ENCODE measurements at places on chromosomes 5 and 9. TPM values are rescaled to one million over a fixed set of nuclear protein-coding genes. Genes with fewer than 3 reads are reported as not detected.
A peak's percentile ranks its signal among the peaks of the same experiment; 100 is the strongest.

Gene CD14
- total RNA-seq = 1.1 TPM

Gene ACSL6
- 0.86 TPM for total RNA-seq

Gene CCL27
- total RNA-seq = not detected

Gene IFNA21
- total RNA-seq = not detected

Gene PCDHB16
- 0.66 TPM for total RNA-seq

Gene ZNF454
- not detected for total RNA-seq

Gene GABRA1
- not detected for total RNA-seq

Gene PSD2
- total RNA-seq = not detected

GRCh38 chr5:137431051-137431450 is 68.1 kb downstream of the SPOCK1 start:
- DNase-seq = no peak
- H3K4me1 ChIP-seq = no peaks in the 10 kb centered on the region
- H3K4me3 ChIP-seq = no peak overlapping the region
- H3K27me3 ChIP-seq = peaks cover 65% of the 10 kb centered on the region
- H3K36me3 ChIP-seq = no peaks in the 10 kb centered on the region
- H3K27ac ChIP-seq = no peak overlapping the region

- no peaks in the 10 kb centered on the region for H3K27me3 ChIP-seq
- H3K27ac ChIP-seq = peak overlapping the region; percentile 31
- no peak for DNase-seq
- peaks cover 5% of the 10 kb centered on the region for H3K36me3 ChIP-seq
These were observed 91.6 kb downstream of the ZNF462 start for GRCh38 chr9:106954558-106954957.

DNA sequence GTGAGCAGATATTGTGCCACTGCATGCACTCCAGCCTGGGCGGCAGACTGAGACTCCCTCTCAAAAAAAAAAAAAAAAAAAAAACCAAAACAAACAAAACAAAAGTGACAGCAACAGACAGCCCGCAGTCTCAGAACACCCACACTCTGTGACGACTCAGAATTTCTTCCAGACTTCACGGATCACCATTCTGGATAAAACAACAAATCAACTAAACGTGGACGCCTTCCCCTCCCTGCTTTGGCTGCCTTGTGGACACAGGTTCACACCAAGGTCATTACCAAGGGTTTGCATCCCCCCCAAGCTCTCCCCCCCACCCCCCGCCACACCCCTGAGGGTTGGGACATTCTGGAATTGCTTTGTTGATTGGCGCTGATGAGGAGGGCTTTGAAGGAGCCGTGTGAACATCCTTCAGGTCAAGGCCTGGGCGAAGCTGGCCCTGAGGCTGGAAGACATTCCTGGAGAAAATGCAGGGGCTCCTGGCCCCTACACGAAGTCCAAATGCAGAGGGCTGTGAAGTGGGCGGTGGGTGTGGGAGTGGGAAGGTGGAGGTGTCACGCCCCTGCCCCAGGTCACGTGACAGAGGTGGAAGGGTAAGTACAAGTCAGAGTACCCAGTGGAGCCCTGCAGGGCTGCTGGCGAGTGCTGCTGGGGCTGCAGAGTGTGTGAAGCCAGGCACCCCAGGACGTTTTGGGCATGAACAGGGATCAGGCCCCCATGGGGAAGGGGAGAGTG is 10.1 kb downstream of the LCN10 start:
- peaks cover 9% of the 10 kb centered on the region for H3K27me3 ChIP-seq
- H3K4me3 ChIP-seq = no peak overlapping the region
- no peak overlapping the region for H3K27ac ChIP-seq
- no peaks in the 10 kb centered on the region for H3K4me1 ChIP-seq
- H3K36me3 ChIP-seq = peaks cover 18% of the 10 kb centered on the region

- no peak for DNase-seq
- peaks cover 46% of the 10 kb centered on the region for H3K4me1 ChIP-seq
- peaks cover 12% of the 10 kb centered on the region for H3K36me3 ChIP-seq
- peak overlapping the region; percentile 53 for H3K4me3 ChIP-seq
- H3K27me3 ChIP-seq = no peaks in the 10 kb centered on the region
These were observed 132.9 kb downstream of the NFIB start for GRCh38 chr9:14180960-14181537.

GRCh38 chr5:75839547-75839946 is 122.3 kb upstream of the POC5 start:
- H3K4me1 ChIP-seq = no peaks in the 10 kb centered on the region
- no peaks in the 10 kb centered on the region for H3K36me3 ChIP-seq
- no peak for DNase-seq
- no peak overlapping the region for H3K4me3 ChIP-seq
- no peaks in the 10 kb centered on the region for H3K27me3 ChIP-seq
- no peak overlapping the region for H3K27ac ChIP-seq

GRCh38 chr5:154445422-154446194 is at the start of gene SAP30L:
Gene SAP30L, plus strand, starts transcription at chr5:154445997. Its CDS starts 608 bp downstream, at chr5:154446605.
- peak within 1 kb of the TSS; percentile 91 for H3K4me3 ChIP-seq
- no peaks in the 10 kb centered on the region for H3K27me3 ChIP-seq
- peak; percentile 98 for DNase-seq
- H3K4me1 ChIP-seq = peaks cover 6% of the 10 kb centered on the region
- H3K27ac ChIP-seq = peak within 1 kb of the TSS; percentile 27
- peaks cover 26% of the 10 kb centered on the region for H3K36me3 ChIP-seq

DNA sequence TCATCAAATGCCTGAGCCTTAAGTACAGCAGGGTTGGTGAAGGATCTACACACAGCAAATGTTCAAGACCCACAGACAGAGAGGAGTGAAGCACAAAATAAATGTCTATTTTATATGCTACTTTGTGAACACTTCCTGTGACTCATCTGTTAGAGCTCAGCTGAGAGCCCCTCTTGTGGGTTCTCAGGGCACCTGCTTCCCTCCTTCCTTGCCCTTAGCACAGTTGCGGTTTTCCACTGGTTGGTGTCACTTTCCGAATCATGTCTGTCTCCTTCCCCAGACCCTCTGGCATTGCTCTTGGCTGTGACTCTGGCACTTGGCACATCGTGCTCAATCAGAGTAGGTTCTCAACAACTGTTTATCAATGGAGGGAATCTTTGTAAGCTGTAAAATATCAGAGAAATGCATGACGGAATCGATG is 128.5 kb upstream of the STC2 start:
- peaks cover 14% of the 10 kb centered on the region for H3K36me3 ChIP-seq
- H3K4me3 ChIP-seq = no peak overlapping the region
- H3K4me1 ChIP-seq = peaks cover 58% of the 10 kb centered on the region
- DNase-seq = no peak
- H3K27me3 ChIP-seq = no peaks in the 10 kb centered on the region

DNA sequence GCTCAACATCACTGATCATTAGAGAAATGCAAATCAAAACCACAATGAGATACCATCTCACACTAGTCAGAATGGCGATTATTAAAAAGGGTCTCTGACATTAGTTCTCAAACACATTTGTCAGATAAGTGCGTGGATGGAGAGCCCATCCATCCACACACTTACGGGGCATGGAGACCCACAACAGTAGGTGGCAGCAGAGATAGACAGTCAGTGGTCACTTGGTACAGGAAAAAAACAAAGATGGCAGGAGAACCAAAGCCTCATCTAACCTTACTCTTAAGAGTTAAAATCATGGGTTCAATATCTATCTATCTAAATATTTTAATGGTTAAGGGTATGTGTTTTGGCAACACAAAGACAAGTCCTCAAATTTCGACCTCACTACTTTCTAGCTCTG is 1378.7 kb upstream of the C9orf72 start:
- no peak for DNase-seq
- peaks cover 22% of the 10 kb centered on the region for H3K4me1 ChIP-seq
- H3K27me3 ChIP-seq = no peaks in the 10 kb centered on the region
- no peak overlapping the region for H3K4me3 ChIP-seq
- no peaks in the 10 kb centered on the region for H3K36me3 ChIP-seq

GRCh38 chr9:136117916-136118319 is 757 bp downstream of the TMEM250 start:
- peaks cover 18% of the 10 kb centered on the region for H3K36me3 ChIP-seq
- H3K4me1 ChIP-seq = no peaks in the 10 kb centered on the region
- peak overlapping the region; percentile 74 for H3K4me3 ChIP-seq
- peak; percentile 18 for DNase-seq
- H3K27ac ChIP-seq = peak overlapping the region; percentile 20

DNA sequence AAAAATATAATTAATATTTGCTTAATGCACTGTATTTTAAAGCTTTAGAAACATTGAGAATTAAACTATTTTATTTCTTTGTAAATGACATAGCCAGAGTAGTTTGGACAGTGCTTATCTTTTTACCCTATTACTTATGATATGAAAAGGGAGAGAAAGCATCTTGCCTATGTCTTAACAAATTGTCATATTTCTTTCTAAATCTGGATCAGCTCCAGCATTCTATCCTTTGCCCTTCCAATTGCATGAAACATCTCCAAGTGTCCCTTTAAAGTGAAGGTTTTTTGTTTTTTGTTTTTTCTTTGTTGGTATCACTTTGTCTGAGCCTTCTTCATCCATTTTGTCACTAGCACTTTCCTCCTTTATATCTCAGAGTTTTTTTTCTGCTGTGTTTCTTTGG is 511.6 kb upstream of the FAM174A start:
- DNase-seq = no peak
- no peak overlapping the region for H3K4me3 ChIP-seq
- H3K4me1 ChIP-seq = no peaks in the 10 kb centered on the region
- no peaks in the 10 kb centered on the region for H3K36me3 ChIP-seq

DNA sequence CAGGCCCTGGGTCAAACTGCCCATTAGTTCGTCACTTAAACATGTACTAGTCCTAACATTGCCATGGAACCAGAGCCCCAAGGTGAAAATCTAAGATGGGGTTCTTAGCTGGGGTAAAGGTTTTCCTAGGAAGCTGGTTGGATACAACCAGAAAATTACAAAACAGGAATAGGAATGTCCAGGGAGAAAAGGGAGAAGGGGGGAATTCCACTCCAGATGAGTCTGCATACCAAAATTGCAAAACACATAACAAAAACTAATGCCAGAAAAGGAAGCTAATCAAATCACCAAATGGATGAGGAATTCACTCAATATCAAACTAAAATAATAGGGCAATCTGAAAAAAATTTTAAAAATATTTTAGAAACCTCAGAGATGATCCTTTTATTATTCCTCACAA is 396.2 kb downstream of the EFNA5 start:
- peaks cover 42% of the 10 kb centered on the region for H3K4me1 ChIP-seq
- H3K27me3 ChIP-seq = no peaks in the 10 kb centered on the region
- no peak for DNase-seq
- H3K4me3 ChIP-seq = no peak overlapping the region

DNA sequence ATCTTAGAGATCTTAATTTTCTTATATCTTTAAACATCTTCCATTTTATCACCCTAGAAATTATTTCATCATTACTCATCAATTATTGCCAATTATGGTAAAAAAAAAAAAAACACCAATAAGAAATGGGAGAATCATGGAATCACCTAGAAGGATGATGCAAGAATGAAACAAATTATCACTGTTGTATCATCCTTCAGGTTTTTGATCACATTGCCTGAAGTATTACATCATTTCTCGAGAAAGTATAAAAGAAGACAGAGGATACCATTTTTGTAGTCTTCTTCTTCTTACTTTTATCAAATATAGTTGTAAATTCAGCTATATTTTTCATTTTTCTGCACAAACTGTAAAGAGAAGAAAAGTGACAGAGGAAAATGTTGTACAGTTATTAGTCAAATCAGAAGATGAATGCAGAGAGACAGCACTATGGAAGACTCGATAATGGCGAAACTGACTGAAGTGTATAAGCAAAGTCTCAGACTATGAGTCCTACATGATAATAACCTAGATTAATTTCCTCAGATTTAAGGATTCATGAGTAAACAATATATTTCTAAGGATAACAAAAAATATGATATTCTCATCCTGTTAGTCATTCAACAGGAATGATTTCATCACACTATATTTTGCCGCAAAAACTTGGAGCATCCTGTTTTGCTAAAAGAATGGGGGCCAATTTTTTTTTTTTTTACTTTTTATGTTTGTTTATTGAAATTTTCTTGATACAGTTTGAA is 5.9 kb upstream of the STC2 start:
- H3K4me3 ChIP-seq = no peak overlapping the region
- no peak overlapping the region for H3K27ac ChIP-seq
- H3K4me1 ChIP-seq = peaks cover 3% of the 10 kb centered on the region
- no peaks in the 10 kb centered on the region for H3K27me3 ChIP-seq

DNA sequence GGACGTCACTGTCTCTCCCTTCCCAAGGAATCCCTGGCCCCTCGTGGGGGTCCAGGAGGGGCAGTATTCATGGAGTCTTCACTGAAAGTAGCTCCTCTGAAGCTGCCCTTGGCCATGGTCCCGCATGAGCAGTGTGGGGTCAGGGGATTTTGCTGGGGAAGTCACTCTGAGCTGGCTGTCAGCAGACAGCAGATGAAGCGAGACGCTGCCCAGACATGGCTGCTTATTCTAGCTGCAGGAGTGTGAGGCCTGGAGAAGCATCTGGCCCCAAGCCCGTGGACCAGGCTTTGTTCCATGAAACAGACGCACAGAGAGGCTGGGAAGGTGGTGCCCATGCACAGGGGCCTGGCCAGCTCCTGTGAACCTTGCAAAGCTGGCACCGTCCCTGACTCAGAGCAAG is 21.5 kb upstream of the ASS1 start:
- H3K4me1 ChIP-seq = peaks cover 8% of the 10 kb centered on the region
- no peak overlapping the region for H3K4me3 ChIP-seq
- DNase-seq = no peak
- H3K27me3 ChIP-seq = no peaks in the 10 kb centered on the region
- H3K36me3 ChIP-seq = no peaks in the 10 kb centered on the region

GRCh38 chr9:38649731-38650363 is 29.5 kb upstream of the ANKRD18A start:
- H3K27me3 ChIP-seq = no peaks in the 10 kb centered on the region
- no peak overlapping the region for H3K27ac ChIP-seq
- no peak for DNase-seq
- H3K4me1 ChIP-seq = no peaks in the 10 kb centered on the region
- no peak overlapping the region for H3K4me3 ChIP-seq

DNA sequence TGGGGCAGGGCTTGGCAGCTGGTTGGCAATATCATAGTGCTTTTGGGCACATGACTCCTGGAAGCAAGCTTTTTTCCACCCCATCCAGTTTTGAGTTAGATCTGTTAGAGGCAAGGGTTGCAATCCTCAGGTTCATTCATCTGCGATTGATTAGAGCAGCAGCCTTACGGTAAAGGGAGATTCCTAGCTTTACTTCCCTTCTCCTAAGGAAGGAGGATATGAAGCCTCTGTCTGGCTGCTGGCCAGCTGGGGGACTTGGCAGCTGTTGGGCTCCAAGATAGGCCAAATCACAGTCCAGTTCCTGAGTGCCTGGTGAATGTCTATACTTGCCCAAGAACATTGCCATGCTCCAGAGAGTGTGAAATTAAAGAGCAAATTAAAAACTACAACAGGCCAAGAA is 113.4 kb upstream of the CCNH start:
- no peaks in the 10 kb centered on the region for H3K36me3 ChIP-seq
- H3K4me3 ChIP-seq = no peak overlapping the region
- no peaks in the 10 kb centered on the region for H3K4me1 ChIP-seq
- no peaks in the 10 kb centered on the region for H3K27me3 ChIP-seq
- no peak for DNase-seq

GRCh38 chr9:117678871-117679270 is 25.3 kb upstream of the TLR4 start:
- H3K27me3 ChIP-seq = no peaks in the 10 kb centered on the region
- H3K4me3 ChIP-seq = no peak overlapping the region
- H3K4me1 ChIP-seq = no peaks in the 10 kb centered on the region
- no peak overlapping the region for H3K27ac ChIP-seq

Data from Calu3 (cell line).